ENCODE measurements at places on chromosomes 12 and 14.
A peak's percentile ranks its signal among the peaks of the same experiment; 100 is the strongest.

GRCh38 chr14:105214324-105214915 lies 33.3 kb upstream of the NUDT14 start:
- DNase-seq: no peak

DNA sequence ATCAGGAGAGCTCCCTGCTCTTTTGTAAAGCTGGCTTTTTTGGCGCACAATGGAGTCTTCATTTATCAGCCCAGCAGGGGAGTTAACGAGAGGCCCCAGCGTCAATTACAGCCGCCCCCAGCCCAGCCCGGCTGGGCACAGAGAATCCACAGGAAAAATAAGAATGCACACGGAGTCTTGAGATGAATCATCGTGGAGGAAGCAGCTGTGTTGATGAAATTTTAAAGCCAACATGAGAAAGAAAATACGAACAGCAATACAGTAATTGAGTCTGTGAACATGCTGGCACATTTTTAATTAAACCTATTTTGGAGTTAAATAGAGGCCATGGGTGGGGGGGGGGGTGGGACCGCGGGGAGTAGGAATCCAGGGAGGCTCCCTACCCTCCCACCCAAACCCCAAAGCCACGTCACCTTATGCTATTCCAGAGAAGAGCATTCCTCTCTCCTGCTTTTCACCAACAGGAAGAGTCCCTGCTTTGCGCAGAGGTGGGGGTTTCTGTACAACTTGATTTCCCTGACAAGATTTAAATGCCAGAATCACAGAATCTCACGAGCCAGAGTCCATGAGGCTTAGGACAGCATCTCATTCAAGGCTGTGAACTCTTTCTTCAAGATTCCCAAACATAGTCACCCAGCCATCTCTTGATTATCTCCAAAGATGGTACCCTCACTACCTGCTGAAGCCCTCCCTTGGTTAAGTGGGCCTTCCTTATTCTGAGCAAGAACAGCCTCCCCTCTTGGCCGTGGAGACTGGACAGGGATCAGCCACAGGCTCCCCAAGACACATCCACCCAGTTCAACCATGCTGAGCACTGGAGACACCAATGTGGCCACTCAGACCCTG lies 50.3 kb downstream of the CCNK start:
- DNase-seq: no peak

DNA sequence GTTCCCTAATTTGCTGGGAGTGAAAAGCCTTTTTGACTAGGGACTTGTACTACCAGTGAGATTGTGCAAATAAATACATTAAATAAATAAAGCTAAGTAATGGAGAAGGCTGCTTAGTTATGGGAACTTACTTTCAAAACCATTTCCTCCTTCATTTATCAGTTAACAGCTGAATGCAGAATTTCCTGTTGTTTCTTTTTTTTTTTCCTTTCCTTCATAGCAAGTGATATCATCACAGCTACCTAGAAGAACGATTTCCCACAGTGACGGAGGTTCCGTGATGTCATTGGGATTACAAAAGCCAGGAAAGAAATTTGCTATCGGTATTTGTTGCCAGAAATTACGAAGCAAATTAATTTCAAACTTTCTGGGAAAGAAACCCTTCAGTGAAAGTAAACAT lies 42.1 kb upstream of the SOCS2 start:
- DNase-seq: no peak

GRCh38 chr14:51188566-51189185 lies 51.4 kb upstream of the TMX1 start:
- DNase-seq: no peak

- no peak for DNase-seq
Measured at GRCh38 chr12:68012712-68013111, 23.5 kb downstream of the IFNG-AS1 start.

- no peak for DNase-seq
Measured at GRCh38 chr12:125079648-125080645, 14.7 kb downstream of the AACS start.

DNA sequence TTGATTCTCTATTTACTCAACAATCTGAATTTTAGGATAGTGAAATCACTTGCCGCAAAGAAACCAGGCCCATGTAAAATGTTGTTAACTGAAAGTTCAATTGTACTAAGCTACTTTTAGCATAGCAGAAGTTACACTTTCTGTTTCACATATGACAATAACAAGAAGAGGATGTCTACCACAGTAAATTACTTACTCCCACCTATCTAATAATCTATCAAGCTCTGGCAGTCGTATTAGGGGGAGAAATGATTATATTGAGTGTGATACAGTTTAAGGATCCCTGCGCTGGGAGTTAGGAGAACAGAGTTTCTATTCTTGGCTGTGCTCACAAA lies 66.5 kb upstream of the CAND1 start:
- DNase-seq: no peak

- DNase-seq: no peak
Measured at GRCh38 chr14:100576091-100577085, 10.8 kb downstream of the BEGAIN start.

GRCh38 chr12:5318874-5319273 lies 113.0 kb upstream of the NTF3 start:
- no peak for DNase-seq

- no peak for DNase-seq
Measured at GRCh38 chr14:74505831-74506230, 12.3 kb downstream of the ISCA2 start.

- DNase-seq: no peak
Measured at GRCh38 chr14:104223101-104224041, 85.0 kb downstream of the KIF26A start.

- no peak for DNase-seq
Measured at GRCh38 chr14:76067536-76067935, 82.0 kb downstream of the IFT43 start.

- no peak for DNase-seq
Measured at GRCh38 chr12:96211988-96212387, 17.8 kb downstream of the ELK3 start.

GRCh38 chr12:15823360-15824128 lies 34.4 kb upstream of the EPS8 start:
- no peak for DNase-seq

DNA sequence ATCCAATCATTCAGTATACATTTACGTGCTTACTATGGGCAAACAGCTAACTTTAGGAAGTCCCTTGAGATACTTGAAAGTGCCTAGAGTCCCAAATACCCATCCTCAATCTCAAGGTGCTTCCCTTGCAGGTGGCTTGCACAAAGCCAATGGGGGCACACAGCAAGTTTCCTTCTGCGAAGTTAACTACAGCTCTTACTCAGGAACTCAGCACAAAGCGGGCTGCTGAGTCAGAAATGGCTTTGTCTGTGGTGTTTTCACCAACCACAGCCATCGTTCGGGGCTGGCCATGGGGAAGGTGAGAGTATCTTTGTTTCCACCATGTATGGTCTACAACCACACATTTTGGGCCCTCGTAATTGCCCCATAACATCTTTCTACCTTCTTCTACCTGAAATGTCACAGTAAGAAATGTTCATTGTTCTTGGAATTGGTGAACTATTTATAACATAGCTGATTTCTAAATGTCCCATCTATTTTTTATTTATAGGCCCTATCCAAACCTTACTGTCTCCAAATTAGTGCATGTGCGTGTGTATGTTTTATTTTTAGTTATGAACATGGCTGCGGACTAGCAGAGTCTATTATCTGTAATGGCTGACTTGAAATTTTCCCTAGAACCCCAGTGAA lies 13.9 kb downstream of the MFAP5 start:
- peak; percentile 77 for DNase-seq

DNA sequence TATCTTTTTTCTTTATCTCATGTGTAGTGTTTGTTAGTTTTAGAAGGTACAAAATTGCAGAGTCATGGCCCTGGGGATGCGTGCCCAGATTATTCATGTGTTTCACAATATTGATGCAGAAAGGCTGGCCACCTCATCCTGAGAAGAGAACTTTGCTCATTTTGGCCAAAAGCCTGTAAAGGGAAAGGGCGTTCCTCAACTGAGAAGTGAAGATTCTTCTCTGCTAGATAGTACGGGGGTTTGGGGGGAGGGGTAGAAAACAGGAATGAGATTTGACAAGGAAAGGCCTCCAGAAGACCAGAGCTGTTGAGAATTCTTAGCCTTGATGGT lies 1.7 kb downstream of the MGST1 start:
- DNase-seq: no peak

GRCh38 chr14:20632831-20633691 lies 8.4 kb downstream of the OR6S1 start:
- DNase-seq: peak; percentile 63

- DNase-seq: no peak
Measured at GRCh38 chr14:102911541-102911951, 10.9 kb upstream of the AMN start.

- no peak for DNase-seq
Measured at GRCh38 chr12:80551897-80552296, 107.9 kb downstream of the PTPRQ start.

GRCh38 chr12:82609234-82609914 lies 77.3 kb upstream of the TMTC2 start:
- no peak for DNase-seq

- no peak for DNase-seq
Measured at GRCh38 chr12:115451151-115451779, 767.3 kb upstream of the TBX3 start.

DNA sequence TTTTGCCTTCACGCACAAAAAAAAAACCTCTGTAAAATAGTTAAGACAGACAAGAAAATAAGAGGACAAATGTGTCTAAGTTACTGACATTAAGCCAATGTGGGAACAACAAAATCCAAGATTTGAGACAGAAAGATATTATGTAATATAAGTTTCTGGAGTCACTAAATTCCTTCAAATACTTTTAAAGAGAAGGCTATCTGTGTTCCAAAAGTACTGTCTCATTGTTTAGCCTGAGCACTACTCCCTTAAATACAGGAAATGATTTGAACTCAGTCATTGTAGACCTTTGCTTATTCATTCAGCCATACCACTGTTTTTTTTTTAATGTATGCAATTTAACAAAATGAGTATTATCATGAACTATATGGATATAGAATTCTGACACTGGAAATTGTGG lies 82.7 kb upstream of the KITLG start:
- no peak for DNase-seq

- no peak for DNase-seq
Measured at GRCh38 chr12:87930627-87931026, 98.6 kb downstream of the C12orf50 start.

- DNase-seq: peak; percentile 58
Measured at GRCh38 chr12:55707841-55708694, at the start of gene ITGA7. TSS of gene ITGA7 (minus strand) at chr12:55707904. CDS start at chr12:55707682, 222 bp downstream.

DNA sequence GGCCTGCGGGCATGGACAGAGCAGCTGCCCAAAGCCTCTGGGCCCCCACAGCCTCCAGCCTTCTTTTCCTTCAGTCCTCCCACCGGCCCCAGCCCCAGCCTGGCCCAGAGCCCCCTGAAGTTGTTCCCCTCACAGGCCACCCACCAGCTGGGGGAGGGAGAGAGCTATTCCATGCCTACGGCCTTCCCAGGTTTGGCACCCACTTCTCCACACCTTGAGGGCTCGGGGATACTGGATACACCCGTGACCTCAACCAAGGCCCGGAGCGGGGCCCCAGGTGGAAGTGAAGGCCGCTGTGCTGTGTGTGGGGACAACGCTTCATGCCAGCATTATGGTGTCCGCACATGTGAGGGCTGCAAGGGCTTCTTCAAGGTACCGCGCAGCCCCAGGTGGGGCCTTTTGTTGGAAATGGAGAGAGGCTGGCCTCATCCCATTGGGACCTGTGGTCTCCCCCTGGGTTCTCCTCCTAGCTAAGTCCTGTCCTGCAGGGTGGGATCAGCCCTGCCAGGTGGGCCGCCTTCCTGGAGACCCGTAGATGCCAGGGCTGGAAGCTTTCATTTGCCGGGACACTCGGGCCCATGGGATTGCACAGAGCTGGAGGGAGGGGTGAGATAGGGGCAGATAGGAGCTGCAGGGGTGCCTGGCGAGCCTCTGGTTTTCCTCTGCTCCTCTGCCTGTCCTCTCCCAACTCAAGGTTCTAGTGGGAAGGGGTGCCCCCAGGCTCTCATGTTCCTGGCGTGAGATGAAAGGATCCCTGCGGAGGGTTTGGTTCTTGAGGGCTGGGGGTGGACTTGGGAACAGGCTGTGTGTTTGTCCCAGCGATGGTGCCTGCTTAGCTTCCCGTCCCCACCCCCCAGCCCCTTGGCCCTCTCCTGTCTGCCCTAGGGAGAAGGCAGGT lies 3.8 kb downstream of the NR4A1 start:
- DNase-seq: no peak

GRCh38 chr14:99754141-99755067 lies 38.8 kb upstream of the EML1 start:
- no peak for DNase-seq

DNA sequence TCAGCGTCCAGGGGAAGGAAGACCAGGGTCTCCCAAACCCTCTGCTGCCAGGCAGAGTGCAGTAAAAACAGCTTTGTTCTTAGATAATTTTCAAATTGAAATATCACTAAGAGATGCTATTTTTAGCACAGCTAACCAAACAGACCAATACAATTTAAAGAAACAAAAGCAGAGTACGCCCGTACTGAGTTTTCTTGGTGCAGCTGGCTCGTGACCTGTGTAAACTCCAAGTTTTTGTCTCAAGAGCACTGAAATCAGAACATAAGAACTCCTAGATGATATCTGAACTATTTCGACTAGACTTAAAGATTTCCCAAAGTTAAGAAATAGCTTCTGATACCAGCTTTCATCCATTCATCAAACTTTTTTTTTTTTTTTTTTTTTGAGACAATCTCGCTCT lies 10.3 kb downstream of the ARF3 start:
- DNase-seq: no peak

DNA sequence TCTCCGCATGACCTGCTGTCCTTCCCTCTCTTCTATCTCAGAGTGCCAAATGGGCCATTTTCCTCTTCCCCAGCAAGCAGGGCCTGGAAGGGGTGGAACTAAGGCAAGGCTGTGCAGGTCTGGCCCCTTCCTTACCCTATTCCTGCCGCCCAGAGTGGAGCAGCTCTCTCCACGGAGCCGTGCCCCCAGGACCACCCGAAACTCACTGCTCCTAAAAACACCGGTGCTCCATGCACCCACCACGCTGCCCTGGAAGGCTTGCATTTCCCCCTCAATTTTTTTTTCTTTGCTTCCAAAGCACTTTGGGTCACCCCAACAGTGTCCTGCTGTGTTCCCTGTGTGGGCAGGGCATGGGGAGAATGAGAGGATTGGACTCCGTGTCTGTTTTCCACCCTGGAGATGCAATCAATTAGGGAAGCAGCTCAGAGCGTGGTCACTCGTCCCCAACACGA lies 48.5 kb upstream of the MEG3 start:
- DNase-seq: no peak

DNA sequence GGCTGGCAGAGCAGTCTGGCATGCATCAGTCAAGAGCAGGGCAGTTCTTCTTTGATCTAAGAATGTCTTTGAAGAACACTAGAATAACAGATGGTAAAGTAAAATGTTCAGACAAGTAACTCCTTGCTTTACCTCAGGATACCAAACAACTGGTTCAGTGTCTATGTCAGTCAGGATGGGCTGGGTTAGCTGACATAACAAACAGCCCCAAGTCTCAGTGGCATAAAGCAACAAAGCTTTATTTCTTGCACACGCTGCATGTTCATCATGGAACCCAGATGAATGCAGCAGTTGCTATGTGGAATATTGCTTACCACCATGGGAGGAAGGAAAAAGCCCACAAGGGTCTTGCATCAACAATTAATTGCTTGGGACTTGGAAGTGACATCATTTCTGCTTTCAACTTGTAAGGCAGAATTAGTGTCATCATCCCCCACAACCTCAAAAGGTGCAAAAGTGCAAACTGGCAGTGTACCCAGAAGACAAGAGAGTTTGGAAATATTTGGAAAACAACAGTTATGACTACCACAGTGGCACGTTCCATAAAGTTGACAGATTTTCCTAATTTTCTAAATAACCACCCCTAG lies 21.2 kb downstream of the GPRC5D start:
- no peak for DNase-seq

GRCh38 chr12:114395755-114396152 lies 10.2 kb downstream of the TBX5 start:
- no peak for DNase-seq
